ENCODE measurements at places on chromosomes 7 and 10.
A peak's percentile ranks its signal among the peaks of the same experiment; 100 is the strongest.

DNA sequence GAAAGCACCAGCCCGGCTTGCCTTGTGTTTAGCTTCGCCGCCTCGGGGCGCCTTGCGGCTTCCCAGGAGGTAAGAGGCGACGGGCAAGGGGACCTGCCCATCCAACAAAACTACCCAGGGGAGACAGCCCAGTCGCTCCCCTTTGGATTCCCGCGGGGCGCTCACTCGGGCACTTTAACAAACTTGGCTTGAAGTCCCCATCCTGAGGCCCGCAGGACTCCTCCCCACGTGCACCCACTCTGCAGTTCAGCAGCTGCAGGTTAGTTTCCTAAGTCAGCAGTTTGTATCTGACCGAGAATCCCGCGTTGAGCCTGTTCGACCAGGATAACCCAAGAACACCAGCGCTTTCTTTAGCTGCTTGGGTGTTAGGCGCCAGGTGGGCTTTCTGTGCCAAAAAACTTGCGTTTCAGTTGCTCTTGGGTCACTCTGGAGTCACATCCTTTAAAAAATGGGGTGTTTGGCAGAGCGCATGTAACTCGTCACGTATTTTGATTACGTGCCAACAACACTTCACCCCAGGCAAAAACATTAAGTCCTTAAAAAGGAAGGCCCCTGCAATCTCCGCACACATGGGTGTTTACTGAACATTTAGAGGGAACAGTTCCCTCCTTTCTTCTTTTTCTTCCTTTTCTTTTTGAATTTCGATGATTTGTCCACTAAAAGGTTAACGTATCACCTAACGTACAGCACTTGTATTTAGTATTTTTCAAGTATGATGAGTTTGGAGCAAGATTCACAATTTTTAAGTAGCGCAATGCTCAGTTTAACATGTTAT, 876 bp downstream of the DNAH11 start:
- no peak for DNase-seq

- DNase-seq: no peak
Measured at GRCh38 chr7:7819442-7820247, 101.2 kb upstream of the RPA3 start.

GRCh38 chr10:118002581-118002980, 44.2 kb downstream of the RAB11FIP2 start:
- no peak for DNase-seq

DNA sequence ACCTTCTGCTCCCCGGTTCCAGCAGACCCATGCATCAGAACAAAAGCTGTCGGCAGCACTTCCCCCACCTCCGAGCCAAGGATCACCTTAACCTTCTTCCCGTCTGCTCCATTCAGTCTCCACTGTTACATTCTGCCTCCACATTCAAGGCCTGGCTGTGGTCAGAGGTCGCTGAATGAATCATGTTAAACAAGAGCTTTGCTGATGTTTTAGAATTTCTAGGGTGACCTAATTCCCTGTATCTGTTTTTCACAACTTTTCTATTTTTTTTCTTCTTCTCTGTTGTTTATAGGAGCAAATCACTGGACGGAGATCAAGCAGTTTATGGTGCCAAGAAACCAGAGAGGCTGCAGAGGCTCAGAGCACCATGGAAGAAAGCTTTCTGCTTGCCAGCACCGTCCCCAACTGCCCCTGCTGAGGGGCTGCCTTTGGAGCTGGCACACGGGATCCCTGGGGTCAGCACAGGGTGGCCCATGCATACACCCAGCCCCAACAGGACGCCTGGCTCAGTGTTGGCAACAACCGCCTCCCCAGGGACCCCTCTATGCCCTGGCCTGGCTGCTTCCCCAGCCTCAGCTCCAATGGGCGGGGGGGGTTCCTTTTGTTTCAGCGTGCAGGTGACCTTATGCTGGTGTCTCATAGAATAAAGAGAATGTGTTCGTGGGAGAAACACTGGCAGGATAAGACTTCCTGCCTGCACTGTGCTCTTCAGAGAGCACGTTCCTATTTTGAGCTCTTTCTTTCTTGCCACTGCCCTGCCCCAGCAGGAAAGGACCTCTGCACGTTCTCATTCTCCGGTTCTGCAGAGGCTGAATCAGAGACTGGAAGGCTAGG, 182.7 kb upstream of the LYZL2 start:
- no peak for DNase-seq

- DNase-seq: no peak
Measured at GRCh38 chr7:9796241-9796640, 1177.4 kb upstream of the PHF14 start.

GRCh38 chr7:77729574-77730348, 33.5 kb downstream of the RSBN1L start:
- DNase-seq: no peak

- no peak for DNase-seq
Measured at GRCh38 chr7:54969208-54969967, 49.4 kb upstream of the EGFR start.

DNA sequence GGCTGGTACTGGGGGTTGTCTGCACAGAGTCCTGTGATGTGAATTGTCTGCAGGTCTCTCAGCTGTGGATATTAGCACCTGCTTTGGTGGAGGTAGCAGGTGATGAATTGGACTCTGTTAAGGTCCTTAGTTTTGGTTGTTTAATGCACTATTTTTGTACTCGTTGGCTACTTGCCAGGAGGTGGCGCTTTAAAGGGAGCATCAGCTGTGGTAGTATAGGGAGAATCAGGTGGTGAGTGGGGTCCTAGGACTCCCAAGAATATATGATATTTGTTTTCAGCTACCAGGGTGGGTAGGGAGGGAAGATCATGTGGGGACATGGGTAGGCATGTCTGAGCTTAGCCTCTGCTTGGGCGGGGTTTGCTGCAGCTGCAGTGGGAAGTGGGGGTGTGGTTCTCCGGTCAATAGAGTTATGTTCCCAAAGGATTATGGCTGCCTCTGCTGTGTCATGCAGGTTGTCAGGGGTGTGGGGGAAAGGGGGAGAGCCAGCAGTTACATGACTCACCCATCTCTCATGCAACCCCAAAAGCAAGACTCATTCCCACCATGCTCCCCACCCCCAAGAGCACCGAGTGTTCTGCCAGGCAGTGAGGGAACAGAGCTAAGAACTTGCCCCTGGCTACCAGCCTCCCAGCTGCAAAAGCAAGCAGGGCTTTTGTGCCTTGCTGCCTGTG, 53.7 kb upstream of the ZNF273 start:
- no peak for DNase-seq

- no peak for DNase-seq
Measured at GRCh38 chr7:36620166-36620708, 104.1 kb downstream of the AOAH start.

GRCh38 chr7:6729492-6730342, 23.0 kb upstream of the ZNF12 start:
- peak; percentile 87 for DNase-seq

GRCh38 chr10:4266416-4267085, 481.5 kb upstream of the KLF6 start:
- DNase-seq: no peak

GRCh38 chr7:18520450-18521235, 25.1 kb downstream of the HDAC9 start:
- no peak for DNase-seq

DNA sequence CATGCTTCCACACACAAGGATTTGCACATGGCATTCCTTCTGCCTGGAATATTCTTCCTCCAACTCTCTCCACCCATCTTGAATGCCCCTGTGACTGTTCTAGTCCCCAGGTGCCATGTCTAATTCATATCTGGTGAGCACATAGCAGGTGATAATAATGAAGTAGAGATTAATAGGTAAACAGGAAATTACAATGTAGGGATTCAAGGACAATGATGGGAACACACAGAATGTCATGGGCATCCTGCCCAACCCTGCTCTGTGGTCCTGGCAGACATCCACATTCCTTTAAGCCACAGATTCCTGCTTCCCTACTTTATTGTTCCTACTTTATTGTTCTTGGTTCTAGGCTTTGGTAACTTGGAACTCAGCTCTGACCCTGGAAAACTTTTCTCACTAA, 115.8 kb downstream of the THSD7A start:
- DNase-seq: no peak

DNA sequence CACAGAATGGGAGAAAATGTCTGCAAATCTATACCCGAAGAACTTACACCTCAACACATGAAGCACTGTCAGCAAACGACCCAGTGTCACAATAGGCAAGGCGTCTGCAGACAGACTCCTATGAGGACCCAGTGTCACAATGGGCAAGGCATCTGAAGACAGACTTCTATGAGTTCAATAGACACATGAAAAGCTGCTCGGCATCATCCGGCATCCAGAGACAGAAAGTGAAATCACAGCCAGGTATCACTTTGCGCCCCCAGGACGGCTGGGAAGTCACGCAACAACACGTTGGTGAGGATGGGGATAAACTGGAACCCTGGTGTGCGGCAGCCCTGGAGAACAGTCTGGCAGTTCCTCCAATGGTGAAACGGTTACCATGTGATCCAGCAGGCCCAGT, 273.2 kb downstream of the ELFN1 start:
- DNase-seq: no peak

DNA sequence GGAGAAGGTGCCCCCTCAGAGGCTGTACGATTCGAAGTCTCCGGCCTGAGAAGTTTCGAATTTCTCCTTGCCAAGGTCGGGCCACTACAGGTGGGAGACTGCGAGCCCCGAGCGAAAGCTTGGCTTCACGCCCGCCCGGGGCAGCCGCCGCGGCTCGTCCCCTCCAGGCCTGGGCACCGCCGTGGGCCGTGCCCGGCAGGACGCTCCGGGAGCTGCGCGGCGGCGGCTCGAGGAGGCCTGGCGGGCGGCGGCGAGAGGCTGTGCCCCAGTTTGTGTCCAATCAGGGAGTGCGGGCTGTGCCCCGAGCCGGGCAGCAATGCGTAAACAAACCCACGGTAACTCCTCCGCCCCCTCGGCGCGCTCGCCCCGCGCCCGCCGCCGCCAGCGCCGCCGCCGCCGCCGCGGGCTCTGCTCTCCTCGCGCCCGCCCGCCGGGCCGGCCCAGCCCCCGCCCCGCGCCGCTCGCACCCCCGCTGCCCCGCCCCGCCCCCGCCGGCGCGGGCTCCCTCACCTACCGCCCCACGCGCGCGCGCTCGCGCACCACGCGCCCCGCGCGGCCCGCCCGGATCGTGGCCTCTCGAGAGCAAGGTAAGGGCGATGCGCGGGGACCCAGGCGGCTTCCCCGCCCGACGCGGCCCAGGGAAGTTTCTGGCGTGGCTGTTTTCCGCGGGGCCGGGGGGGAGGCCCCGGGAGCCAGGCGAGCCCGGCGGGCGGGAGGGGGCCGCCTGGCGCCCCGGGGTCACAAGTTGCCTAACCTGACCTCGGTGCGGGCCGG, 57.8 kb upstream of the PCGF5 start:
- DNase-seq: peak; percentile 61

DNA sequence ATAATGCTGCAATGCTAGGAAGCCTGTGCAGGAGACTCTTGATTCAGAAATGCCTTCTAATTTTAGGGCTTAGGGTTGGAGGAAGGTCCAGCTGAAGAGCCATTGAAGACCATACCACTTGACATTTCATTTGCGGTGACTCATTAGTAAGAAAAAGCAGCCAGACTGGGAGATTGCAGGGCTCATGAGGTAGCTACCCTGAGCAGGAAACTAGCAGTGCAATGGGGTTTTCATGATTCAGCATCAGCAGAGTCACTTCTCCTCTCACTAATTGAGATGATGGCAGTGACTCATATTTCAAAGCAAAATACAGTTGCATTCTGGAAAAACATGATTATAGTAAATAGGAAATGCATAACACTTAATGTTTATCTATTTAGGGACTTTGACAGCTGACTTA, 434.1 kb downstream of the DNAJB9 start:
- DNase-seq: no peak

DNA sequence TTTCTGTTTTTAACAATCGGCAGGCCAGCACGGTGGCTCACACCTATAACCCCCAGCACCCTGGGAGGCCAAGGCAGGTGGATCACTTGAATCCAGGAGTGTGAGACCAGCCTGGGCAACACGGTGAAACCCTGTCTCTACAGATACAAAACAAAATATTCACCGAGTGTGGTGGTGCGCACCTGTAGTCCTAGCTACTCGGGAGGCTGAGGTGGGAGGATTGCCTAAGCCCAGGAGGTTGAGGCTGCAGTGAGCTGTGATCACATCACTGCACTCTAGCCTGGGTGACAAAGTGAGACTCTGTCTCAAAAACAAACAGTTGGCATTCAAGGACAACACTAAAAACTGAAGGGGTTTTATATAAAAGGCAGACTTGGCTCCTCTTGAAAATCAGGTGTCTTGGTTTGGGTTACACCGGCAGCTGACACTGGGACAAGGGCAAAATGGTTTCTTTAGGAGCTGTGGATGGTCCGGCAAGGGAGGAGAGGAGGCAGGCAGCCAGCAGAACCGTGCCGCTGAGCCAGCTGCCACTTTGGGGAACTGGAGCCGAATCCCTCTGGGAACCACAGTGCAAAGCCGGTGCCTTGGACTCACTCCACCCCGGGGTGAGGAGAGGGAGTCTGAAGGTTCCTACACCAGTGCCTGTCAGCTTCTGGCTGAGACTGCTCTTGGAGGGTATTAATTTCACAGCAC, 52.6 kb downstream of the CHST3 start:
- DNase-seq: no peak

DNA sequence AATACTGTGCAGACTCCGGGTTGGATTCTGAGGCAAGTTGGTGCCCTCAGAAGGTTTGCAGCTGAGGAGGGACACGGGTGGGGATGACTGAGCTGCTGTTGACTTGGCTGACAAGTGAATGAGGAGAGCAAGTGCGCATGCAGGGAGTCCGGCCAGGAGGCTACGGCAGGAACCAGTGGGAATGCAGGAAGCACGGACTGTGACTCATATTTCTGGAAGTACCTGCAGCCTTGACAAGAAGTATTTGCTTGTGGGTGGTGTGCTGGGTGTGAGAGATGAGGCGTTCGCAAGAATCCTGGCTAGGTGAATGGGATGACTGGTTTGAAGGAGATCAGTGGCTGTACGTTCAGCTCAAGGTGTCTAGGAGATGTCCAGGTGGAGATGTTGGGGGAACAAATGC, 30.8 kb upstream of the FXYD4 start:
- DNase-seq: no peak

DNA sequence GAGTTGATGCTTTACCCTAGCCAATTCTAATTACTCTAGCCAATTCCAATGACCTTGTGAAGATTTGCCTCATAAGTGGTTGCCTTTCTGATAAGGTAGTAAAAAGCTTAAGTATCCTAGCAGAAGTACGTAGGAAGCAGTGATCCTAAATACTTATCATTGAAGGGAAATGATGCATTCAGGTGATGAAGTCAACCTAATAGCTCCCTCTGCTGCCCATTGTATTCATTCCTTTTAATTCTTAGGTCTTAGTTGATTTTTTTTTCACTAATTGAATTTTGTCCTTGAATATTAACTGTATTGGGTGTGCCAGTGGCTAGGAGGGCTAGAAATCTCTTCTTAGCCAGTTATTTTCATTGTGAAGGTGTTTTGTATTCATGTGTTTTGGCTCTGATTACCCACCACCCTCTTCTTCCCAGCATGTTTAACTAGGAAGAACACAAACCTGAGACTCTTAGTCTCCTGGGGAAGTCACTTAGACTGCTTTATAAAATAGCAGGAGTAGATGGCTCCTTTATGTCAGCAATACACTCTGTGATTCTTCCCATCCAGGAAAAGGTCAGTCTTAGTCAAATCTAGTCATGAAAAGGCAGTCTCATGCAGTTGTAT, 46.3 kb downstream of the PLEKHA8 start:
- no peak for DNase-seq

DNA sequence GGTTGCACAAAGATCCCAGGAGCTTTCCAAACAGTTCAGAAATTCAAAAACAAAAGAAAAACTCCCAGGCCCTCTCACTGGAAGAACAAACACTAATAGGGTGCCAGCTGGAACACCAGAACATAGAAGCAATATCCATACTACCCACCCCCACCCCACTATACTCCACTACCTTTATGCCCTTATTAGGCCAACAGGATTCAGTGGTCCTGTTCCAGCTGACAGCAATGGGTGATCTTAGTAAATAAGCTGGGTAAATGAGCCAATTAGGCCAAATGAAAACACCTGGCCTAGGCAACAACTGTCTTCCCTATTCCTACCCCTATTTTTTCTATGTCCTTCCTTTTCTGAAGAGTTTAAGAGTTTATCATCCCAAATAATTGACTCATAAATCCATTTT, 11.7 kb downstream of the NOC3L start:
- no peak for DNase-seq
